ENCODE measurements at places on chromosomes 1 and 21.

DNA sequence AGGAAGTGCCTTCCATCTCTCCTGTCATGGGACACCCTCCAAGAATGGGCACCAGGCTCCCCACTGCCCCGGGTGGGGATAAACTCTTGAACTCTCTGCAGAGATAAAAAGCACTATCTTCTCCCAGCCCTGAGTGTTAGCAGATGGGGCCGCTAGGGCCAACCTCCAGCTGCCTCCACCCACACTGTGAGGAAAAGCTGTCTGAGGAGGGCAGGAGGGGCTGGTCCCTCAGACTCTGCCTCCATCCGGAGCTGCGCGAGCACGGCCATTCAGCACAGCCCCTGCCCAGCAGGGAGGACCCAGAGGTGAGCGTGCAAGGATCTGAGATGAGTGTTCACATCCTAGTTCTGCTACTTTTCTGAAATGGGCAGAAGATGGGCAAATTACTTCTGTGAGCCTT, 51.8 kb upstream of the TRABD2B start:
- DNase-seq, result no peak

- no peak for DNase-seq
Measured at GRCh38 chr1:199046618-199047017, 407.8 kb downstream of the PTPRC start.

- no peak for DNase-seq
Measured at GRCh38 chr1:40094466-40095110, 2.5 kb downstream of the PPT1 start.

DNA sequence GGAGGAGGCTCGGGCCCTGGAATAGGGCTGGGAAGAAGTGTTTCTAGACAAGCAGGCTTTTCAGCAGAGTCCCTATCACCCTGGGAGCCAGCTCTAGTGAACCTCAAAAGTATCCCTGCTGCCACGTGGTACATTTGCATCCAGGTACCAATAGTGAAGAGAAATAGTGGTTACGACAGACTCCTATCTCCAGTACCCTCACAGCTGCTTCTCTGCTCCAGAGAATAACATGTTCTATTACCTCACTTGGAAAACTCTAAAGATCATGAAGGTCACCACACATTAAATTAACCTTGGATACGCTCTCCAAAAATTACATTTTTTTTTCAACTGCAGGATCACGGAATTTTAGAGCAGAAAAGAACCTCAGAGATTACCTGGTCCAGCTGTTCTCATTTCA, 230.4 kb upstream of the PLD5 start:
- no peak for DNase-seq

- no peak for DNase-seq
Measured at GRCh38 chr1:173249349-173249748, 42.2 kb upstream of the TNFSF4 start.

- DNase-seq, result no peak
Measured at GRCh38 chr1:68166348-68166747, 66.0 kb downstream of the WLS start.

- no peak for DNase-seq
Measured at GRCh38 chr1:92599184-92599583, 112.5 kb upstream of the GFI1 start.

DNA sequence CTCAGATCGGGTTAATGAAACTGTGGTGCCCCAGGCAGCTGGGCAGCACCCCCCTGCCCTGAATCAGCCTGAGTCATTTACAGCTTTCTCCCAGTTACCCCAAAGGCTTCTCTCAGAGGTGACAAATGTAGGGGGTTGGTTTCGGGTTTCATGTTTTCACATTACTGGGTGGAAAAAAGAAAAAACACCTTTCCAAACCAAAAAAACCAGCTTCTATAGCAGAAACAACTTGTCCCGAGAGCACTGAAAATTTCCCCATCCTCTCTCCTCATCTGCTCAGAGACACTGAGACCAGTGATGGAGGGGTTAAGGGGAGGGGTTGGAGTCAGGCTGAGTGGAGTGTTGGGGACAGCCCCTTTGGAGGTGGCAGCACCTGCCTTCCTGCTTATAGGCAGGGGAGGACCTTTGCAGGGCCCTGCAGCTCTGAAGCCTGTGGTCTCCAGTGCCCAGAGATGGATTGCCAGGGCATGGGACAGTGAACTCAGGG, 15.6 kb downstream of the UTP11 start:
- no peak for DNase-seq

GRCh38 chr1:214420341-214420740, 131.1 kb downstream of the PTPN14 start:
- no peak for DNase-seq

DNA sequence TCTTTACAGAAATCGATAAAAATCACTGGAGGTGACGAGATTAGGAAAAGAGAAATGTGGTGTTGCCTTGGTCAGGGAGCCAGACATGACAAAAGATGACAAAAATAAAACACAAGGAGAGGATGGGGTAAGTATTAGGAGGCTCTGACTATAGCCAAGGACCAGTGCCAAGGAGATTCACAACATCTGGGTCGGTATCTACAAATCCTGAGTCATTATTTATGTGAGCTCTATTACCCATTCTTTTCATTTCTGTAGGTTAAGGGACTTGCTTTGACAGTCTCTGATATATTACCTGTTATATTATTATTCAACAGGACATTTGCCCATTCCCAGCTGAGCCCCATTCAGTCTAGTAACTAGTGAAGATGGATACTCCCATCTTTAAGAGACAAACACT, 120.8 kb downstream of the TYW3 start:
- no peak for DNase-seq

DNA sequence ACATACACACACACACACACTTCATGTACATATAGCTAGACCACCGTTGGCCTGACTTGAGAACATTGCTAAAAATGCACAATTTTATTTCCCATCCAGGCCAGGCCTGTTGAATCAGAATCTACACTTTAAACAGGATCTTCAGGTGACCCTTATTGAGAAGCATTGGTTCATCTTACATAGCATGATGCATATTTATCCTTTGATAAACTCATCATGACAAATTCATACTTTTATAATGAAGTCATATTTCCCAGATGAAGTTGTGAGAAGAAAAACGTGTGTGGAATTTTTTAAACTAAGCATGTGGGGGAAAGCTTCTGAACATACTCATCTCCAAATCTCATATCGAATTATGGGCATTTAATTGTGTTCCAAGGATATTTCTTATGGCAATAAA, 877.7 kb downstream of the MRPL39 start:
- DNase-seq, result no peak

Measured in type B pancreatic cell (in vitro differentiated cells).